Activated effector memory CD4-positive, alpha-beta T cell treated with anti-CD3 and anti-CD28 coated beads, Interleukin-2, amount 50 U/mL, for 16 hours (primary cell): ENCODE measurements at places on chromosomes 5 and 9.
A peak's percentile ranks its signal among the peaks of the same experiment; 100 is the strongest.

GRCh38 chr9:121196389-121196788 is 5.3 kb downstream of the RAB14 start:
- no peak for DNase-seq

DNA sequence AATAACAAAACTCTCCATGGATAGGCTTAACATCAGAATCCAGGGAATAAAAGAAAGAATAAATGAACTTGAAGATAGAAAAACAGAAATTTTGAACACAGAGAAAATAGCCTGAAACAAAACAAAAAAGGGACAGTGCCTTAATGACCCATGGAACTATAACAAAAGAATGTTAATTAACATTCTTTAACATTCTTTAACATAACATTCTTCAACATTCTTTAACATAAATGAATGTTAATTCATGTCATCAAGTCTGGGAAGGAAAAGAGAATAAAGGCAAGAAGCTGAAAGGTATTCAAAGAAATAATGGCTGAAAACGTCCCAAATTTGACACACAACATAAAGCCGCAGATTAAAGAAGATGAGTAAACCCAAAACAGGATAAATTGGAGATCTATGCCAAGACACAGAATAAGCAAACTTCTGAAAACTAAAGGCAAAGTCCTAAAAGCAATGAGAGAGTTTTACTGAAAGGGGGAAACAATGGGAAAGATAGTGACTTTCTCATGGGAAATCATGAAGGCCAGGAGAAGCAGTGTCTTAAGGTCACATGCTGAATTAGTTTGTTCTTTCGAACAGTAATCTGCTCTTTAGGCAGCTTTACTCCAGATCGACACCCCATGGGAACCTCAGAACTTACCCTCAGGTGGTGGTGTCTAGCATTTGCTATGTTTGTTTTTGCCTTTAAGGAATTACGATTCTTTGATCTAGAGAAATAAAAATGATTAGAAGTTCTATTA is 483.0 kb downstream of the KDM4C start:
- DNase-seq = no peak

- no peak for DNase-seq
These were observed 4.4 kb downstream of the NPM1 start for GRCh38 chr5:171391996-171392577.

DNA sequence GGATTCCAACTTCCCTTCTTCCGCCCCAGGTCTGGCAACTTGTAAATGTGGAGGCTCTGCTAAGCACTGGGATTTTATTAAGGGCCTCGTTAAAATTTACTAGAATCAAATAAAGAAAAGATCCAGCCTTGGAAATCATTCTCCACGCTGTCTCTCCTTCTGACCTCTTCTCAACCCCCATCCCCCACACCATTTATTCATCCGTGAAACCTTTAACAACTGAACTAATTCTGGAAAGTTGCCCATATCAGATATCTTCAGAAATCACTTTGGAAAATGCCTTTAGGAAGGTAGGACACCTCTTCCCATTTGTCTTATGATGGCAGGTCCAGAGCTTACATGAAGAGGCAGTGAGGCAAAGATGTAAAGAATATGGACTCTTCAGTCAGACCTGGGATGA is 288.5 kb downstream of the SLIT3 start:
- no peak for DNase-seq

DNA sequence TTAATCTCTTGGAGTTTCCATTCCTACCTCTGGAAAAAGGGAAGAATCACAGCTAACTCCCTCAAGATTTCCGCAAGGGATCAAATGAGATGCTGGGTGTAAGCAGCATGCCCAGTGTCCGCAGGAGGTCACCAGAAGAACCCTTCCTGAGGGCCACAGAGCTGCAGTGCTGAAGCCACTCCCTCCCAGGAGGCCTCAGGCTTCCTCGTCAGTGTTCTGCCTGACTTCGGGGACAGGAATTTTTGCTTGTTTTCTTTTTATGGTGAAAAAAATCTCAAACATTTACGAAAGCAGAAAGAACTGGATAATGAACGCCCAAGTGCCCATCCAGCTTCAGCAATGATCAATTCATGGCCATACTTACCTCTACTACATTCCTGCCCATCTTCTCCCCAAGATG is 183.0 kb downstream of the CDK5RAP2 start:
- DNase-seq = no peak

DNA sequence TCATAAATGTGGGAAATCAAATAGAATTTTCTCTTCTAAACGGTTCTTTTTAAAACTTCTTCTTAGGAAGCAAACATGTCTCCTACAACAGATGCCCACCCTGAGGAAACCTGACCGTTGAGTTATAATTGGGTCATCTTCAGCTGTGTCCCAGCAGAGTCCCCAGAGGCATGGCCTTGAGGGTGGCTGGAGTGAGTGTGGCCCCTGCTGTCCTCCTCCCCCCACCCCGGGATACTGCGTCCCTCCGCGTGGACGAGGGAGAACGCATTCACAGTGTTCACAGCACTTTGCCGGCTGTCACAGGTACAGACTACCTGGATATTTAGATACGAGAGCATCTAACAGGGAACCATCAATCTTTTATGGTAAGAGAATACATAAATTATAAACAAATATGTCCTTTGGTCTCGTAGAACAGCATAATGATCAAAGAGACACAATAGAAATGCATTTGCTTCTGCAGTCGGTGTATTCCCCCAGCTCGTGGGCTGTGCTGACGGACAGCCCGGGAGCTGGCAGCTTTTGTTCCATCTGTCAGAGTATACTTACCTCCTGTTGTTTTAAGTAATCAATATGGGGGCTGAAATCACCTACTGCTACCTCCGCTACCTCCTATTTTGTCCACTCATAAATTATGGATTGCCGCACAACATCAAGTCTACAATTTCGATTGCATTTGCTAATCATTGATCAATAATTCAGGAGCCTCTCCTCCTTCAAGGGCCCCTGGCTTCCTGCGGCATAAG is 214.7 kb downstream of the IRX2 start:
- peak; percentile 31 for DNase-seq

GRCh38 chr9:75039801-75040200 is 11.7 kb upstream of the CARNMT1 start:
- DNase-seq = no peak

DNA sequence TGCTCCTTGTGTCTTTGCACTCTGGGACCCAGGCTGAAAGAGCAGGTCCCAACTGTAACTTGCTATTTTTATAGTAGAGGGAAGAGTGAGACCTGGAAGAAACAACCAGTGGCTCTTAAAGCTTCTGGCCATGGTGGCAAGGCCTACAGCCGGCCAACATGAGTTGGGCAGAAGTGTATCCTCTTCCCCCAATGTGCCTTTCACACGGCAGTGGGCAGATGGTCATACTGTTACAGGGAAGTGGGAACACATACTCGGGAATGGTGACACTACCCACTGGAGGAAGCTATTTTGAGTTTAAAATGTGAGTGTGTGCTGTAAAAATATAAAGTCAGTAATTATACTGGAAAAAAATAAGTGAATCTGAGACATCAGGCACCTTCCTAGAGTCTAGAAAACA is 116.0 kb downstream of the MVB12B start:
- DNase-seq = no peak

GRCh38 chr9:109411798-109412352 is 86.2 kb downstream of the PTPN3 start:
- DNase-seq = no peak

DNA sequence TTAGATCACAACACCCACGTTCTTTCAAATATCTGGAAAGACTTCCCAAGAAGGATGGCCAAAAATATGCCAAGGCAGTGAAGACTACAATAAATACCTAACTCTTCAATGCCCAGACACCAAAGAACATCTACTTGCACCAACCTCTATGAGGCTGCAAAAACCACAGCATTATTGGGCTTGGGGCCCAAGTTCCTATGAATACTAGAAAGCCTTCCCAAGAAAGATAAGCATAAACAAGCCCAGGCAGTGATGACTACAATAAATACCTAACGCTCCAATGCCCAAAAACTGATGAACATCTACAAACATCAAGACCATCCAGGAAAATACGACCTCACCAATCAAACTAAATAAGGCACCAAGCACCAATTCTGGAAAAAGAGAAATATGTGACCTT is 41.3 kb downstream of the AP3B1 start:
- no peak for DNase-seq

DNA sequence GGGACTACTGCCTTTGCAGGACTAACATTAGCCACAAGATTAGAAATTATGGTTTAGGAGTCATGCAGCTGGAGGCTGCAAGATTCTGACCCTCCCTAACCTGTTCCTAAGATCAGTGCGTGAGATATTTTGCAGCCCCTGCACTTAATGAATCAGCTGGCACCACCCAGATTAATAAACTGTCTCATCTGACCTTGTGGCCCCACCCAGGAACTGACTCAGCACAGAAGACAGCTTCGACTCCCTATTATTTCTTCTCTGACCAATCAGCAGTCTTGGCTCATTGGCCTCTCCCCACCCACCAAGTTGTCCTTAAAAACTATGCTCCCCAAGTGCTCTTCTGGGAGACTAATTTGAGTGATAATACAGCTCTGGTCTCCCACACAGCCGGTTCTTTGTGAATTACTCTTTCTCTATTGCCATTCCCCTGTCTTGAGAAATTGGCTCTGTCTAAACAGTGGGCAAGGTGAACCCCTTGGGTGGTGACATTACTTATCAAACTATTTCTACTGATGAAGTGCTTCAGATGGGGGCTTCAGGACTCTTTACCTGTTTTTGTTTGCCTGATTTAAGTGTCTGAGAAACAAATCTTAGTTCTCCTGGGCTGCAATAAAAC is 17.0 kb downstream of the CTSL start:
- DNase-seq = no peak

DNA sequence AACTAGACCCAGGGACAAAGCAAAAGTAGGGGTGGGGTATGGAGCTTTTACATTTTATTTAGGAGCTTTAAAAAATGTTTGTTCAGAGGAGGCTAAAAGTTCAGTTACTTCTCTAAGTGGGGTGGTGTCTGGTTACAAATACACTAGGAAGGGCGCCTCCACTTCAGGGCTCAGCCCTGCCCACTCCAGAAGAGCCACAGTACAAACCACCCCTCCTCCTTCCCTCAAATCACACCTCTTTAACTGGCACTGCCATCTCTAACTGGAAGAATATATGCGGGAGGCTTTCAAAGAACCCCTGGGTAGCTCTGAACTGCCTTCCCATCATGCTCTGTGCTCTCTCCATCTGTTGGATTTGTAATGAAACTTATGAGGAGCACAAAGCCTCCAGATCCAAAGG is 98.8 kb upstream of the NFIB start:
- no peak for DNase-seq

DNA sequence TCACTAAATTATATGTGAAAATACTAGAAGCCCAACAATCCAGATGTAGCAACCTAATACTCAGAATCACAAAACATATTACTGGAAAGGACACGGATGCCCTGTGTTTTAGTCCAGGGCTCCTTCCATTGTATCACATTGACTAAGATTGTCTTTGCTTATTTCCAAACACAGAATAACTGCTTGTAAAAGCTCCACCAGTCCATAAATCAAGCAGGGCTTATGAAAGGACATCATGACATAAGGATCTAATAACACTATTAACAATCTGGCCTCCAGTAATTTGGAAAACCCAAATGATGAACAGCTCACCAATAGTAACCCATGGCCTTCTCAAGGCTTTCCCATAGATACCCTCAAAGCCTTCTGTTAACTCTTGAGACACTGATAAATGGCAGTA is 39.8 kb downstream of the WDR41 start:
- no peak for DNase-seq

DNA sequence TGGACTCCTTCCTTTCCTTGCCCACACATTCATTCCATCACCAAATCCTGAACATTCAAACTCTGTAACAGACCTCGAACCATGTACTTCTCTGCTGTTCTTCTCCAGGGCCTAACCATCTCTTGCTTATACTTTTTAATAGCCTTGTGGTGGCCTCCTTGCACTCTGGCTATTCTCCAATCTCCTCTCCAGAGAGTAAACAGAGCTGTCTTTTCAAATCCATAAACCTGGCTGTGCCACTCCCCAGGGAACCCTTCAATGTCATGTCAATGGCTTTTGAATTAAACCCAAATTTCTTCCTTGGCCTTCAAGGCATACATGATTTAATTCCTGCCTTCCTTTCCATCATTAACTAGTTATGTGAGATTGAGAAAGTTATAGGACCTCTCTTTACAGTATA is 277.6 kb upstream of the EFNA5 start:
- DNase-seq = no peak

GRCh38 chr9:136488247-136489214 is 5.7 kb upstream of the SEC16A start:
- peak; percentile 92 for DNase-seq

DNA sequence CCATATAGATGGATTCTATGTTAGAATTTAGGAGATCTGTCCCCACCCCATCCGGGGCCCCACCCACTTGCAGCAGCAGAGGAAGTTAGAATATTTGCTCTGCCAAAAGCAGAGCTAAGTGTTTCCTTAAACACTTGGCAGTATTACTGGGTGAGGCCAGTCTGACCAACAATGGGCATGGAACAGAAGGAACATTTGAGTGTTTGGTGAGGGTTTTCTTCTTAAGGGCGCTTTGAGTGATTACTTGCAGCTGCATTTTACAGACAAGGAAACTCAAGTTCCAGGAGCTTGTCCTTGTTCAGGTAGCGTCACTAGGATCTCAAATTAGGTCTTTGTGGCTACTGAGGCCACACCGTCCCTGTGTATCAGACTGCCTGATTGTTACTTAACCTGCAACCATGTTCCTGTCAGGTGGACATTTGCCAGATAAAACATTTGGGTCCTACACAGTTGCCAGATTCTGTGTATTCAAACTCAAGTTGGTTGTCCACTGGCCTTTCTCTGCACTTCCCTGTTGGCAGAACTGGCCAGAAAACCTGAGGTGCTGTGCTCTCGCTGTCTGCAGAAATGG is 59.3 kb downstream of the SLC46A2 start:
- no peak for DNase-seq

DNA sequence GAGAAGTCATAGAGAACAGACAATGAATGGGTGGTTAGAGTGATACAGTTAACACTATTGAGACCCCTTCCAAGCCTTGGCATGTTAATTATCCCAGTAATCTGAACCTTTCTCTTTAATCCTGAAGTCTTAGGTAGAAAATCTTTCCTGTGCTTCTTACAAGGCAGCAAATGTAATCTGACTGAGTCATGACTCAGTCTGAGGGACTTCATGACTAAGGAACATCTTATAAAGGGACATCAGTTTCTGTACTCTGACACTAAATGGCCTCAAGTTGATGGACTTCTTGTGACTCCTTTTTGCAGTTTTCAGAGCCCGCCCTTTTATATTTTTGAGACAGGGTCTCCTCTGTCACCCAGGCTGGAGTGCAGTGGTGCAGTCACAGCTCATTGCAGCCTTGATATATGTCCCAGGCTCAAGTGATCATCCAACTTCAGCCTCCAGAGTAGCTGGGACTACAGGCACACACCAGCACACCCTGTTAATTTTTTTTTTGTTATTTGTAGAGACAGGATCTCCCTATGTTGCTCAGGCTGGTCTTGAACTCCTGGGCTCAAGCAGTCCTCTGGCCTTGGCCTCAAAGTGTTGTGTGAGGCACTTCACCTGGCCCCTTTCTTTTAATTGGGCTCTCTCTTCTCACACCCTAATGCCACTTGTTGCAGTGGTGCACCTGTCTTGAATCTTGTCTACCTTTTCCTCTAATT is 9.5 kb downstream of the EXOSC3 start:
- no peak for DNase-seq

DNA sequence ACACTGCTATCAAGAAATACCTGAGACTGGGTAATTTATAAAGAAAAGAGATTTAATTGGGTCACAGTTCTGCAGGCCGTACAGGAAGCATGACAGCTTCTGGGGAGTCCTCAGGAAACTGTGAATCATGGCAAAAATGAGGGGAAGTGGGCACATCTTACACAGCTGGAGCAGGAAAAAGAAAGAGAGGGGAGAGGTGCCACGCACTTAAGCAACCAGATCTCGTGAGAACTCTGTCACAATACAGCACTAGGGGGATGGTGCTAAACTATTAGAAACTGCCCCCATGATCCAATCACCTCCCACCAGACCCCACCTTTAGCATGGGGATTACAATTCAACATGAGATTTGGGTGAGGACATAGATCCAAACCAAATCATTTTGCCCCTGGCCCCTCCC is 105.5 kb upstream of the CPLX2 start:
- DNase-seq = no peak
